ENCODE measurements at places on chromosomes 1 and 21.

DNA sequence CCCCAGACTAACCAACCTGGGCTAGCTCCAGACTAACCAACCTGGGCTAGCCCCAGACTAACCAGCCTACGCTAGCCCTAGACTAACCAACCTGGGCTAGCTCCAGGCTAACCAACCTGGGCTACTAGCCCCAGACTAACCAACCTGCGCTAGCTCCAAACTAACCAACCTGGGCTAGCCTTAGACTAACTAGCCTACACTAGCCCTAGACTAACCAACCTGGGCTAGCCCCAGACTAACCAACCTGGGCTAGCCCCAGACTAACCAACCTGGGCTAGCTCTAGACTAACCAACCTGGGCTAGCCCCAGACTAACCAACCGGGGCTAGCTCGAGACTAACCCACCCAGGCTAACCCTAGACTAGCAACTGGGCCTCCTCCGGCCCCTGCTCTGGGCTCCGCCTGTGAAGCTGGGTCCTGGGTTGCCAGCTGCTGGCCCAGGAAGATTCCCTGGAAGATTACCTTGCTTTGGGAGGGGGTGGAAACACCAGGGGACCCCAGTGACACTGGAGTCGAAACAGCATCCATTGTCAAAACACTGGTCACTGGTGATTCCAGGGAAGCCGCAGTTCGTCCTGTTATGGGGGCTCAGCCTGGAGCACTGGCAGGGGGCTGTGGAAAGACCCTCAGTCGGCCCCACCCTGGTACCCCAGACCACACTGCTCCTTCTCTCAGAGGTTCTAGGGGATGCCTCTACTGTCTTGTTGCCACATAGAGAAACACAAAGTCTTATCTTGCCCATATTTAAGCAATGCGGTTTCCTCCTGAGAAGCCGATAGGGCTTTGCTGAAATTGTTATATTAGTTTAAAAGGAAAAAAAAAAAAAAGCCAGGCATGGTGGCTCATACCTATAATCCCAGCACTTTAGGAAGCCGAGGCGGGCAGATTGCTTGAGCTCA lies 1.1 kb downstream of the TFF2 start:
- no peak for DNase-seq

DNA sequence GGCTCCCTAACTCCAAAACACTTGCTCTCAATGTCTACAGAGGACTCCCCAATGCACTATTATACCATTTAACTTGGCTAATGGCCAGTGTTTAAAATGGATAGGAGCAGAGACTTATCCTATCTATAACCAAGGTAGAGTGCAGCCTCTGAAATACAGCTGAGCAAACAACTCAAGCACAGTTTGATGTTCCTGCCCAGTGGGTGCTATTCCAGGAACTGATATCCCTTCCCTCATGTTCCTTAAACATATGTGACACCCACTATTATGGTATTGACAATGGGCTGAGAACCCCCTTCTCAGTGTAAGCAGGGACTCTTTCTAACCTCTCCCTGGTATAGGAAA lies 51.7 kb downstream of the SH3GLB1 start:
- no peak for DNase-seq

DNA sequence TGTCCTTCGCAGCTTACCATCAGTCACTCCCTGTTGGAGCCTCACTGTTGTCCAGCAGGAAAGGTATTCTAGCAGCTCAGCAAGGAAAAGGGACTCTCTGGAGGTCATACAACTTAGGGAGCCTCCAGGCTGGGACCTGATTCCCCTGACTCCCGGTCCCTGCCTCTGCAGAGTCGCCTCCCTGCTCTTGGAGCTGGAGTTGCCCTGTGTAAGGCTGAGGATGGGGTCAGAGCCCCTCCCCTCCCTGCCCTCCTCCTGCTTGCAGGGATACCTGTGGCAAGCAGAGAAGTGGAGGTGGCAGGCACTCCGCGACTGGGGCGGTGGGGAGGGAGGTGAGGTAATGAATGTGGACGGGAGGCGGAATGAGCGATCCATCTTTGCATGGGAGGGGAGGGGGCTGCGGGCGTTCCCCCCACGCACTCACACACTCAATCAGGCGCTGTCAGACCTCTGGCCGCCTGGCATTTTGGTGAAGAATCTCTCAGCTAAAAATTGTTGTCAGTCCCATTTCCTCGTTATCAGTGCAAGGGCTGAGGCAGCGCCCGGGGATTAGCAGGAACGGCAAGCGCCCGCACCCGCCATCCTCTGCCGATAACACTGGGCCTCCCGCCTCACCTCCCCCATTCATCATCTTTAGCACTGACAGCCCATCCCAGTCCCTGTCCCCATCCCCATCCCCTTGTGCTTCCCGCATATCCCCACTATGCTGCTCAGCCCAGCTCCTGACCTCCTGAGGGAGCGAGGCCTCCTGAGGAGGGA lies 64.3 kb downstream of the TMEM53 start:
- DNase-seq: no peak

GRCh38 chr1:158374860-158375259 lies 21.2 kb downstream of the CD1E start:
- no peak for DNase-seq

GRCh38 chr1:55081905-55082296 lies 42.6 kb downstream of the PCSK9 start:
- DNase-seq: no peak

DNA sequence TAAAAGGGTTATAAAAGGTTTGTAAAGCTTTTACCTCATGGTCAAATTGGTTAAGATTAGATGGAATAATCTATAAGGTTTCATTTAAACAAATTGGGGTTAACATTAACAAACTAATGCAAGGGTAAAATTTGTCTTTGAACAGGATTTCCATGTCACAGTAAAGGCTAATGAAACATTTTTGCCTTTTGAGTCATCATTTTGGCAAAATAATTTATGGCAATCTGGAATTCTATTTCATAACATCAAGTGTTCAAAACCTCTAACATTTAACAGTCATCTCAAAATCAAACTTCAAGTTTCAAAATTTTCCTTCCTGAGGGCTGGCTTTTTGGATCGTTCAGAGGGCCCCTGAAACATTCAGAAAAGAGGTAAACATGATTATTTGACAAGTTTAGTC lies 6.6 kb upstream of the CD46 start:
- no peak for DNase-seq

- no peak for DNase-seq
Measured at GRCh38 chr1:115782571-115783281, 14.2 kb upstream of the CASQ2 start.

DNA sequence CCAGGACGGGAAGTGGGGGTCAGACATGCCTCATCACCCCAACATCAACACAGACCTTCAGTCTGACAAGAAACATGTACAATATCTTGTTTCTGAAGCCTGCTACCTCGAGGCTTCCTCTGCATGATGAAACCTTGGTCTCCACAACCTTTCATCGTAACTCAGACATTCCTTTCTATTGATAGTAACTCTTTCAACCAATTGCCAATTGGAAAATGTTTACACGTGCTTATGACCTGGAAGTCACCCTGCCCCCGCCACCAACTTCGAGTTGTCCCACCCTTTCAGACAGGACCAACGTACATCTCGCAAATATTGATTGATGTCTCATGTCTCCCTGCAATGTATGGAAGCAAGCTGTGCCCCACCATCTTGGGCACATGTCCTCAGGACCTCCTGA lies 159.5 kb downstream of the ETS2 start:
- DNase-seq: no peak

DNA sequence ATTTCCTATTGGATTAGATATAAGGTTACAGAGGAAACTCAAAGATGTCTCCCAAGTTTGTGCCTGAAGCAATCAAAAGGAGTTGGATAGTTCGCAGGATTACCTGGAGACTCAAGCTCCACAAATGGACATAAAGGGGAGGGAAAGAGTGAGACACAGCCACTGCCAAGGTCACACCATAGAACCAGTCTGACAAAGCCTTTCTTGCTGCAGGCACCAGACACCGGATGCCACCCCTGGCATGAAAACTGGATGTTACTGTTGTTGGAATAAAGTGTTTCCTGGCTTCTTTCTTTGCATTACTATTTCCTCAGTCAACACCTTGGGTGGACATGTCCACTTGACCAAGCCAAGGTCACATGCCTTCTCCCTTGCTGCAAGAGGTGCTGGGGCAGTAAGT lies 70.6 kb downstream of the SNRPE start:
- DNase-seq: no peak

- no peak for DNase-seq
Measured at GRCh38 chr1:3521426-3521825, 67.0 kb downstream of the ARHGEF16 start.

DNA sequence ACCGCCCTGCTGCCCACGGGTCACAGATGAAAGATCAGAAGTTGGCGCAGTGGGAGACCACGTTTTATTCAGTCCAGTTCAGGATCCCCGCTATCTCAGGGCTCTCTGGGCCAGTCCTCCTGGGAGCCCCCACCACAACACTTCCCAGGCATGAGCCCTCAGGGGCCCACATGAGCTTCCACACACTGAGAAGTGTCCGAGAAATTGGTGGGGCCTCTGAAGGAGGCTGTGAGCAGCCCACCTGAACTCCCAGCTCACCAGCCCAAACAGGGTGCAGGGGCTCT lies 12.1 kb downstream of the TRIM46 start:
- DNase-seq: no peak

DNA sequence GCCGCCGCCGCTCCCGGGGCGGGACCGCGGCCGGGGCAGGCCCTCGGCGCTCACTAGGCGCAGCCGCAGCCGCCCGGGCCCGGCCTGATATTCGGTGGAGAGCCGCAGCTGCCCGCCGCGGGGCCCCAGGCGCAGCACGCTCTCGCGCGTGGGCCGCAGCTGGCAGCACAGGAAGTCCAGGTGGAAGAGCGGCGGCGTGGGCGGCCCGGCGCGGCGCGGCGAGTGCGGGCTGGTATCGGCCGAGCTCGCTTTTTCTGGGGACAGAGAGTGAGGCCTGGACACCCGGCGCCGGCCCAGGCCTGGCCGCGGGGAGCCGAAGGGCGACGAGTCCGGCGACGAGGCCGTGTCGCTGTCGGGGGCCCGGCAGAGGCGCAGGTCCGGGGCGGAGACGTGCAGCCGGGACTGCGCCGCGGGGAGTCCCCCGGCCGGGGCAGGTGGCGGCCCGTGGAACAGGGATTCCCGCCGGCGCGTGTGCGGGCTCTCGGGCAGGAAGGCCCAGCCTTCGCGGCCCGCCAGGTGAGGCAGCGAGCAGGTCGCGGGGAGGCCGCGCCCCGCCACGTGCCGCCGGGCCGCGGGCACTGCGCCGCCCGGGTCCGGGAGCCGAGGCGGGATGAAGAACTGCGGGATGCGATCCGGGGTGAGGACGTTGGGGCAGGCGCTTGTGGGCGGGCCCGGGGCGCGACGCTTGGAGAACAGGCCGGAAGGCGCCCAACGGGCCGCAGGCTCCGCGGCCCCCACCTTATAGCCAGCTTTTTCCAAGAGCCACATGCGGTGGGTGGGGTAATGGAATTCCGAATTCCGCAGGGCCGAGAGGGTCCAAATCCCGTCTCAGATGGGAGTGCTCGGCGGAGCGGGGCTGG lies 1.2 kb downstream of the C2CD4D start:
- DNase-seq: no peak

DNA sequence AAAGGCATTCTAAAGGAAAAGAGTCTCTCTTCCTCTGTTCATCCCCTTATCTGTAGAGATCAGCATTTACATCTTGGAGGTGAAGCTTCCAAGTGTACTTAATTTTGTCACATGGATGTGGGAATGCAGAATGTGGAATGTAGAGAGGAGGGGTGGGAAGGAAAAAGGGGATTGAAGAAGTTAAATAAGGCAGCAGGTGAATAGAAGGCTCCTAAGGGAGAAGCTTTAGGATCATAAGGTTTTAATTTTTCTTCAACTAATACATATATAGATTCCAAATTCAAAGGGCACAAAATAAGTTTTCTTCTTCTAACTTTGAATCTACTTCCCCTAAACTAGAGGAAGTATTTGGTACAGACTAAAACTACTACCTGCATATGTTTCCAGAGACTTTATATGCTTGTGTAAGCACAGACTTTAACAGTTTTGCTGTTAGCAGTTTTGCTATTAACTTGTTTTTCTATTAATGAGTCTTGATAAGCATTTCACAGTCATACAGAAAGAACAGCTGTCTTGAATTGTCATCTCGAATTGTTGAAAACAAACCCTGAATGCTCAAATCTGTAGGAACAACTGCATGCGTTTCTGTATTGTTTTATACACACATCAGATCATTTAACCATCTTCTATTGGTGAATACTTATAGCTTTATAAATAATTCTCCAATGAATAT lies 12.7 kb downstream of the TENT5C start:
- peak; percentile 70 for DNase-seq

GRCh38 chr21:15159382-15160020 lies 94.7 kb upstream of the NRIP1 start:
- DNase-seq: no peak

All from activated CD4-positive, alpha-beta T cell treated with anti-CD3 and anti-CD28 coated beads, Interleukin-2, amount 50 U/mL, for 16 hours (primary cell).